ENCODE measurements at places on chromosomes 2 and 18.

GRCh38 chr2:37148325-37148724 is 8.5 kb downstream of the EIF2AK2 start:
- DNase-seq, result no peak

DNA sequence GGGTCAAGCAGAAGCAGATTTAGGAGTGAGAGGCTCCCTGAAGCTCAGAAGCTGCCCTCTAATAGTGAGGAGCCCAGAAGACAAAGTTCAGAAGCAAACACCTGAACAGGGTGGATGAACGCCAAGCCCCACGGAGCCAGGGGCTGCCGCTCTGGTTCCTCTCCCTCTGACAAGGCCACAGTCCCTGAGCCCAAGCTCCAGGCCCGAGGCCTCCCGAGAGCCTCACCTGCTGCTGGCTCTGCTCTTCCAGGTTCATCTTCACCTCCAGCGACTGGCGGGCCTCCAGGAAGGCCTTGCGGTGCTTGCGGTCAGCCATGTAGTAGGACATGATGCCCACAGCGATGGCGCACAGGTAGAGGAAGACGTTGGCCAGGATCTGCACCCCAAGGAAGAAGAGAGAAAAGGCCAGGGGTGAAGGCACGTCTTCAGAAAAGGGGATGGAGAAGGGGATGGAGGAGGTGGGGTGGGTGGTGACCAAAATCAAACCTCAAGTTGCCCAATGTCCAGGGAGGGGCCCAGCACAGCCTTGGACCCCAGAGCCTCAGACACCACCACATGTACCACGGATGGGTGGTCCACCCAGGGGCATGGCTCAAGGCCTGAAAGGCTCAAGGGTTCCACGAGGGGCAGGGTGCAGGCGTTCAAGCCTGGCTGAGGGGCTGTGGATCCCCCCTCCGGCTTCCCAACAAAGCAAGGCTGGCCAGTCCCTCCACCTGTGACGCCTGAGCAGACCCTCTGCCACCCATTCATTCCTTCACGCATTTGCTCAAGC is 47.5 kb downstream of the ADCY3 start:
- DNase-seq, result no peak

GRCh38 chr2:136530146-136530545 is 235.2 kb upstream of the THSD7B start:
- DNase-seq, result no peak

- no peak for DNase-seq
These were observed 27.0 kb downstream of the MEIS1 start for GRCh38 chr2:66461664-66462500.

- peak; percentile 53 for DNase-seq
These were observed 779 bp upstream of the LYPD6 start for GRCh38 chr2:149329489-149330126.

DNA sequence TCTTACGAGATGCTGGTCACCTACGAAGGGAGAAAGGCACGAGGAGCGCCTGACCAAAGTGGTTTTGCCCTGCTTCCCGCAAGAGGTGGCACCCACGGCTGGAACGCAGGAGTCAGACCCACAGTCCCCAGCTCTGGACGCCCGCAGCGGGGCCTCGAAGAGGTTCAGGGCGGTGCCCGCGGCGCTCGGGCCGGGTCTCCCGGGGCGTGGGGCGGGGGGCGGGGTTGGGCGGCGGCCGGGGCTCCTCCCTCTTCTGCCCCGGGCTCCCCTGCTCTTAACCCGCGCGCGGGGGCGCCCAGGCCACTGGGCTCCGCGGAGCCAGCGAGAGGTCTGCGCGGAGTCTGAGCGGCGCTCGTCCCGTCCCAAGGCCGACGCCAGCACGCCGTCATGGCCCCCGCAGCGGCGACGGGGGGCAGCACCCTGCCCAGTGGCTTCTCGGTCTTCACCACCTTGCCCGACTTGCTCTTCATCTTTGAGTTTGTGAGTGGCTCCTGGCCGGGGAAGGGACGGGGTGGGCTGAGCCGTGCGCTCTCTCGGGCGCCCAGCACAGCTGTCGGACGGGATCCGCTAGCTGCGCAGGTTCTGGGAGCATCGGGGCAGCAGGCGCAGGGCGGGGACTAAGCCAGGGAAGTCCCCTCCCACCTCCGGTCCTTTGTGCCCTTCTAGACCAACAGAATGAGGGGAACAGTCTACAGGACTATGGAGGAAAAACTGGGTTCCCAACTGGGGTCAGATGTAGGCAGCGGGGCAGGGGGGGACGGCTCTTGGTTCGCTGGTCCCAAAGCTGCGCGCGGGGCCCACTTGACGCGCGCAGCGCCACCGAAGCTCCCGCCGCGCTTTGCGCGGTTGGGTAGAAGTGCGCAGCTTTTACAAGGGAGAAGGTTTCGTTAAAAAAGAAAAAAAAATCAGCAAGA is at the start of gene MAL:
MAL (plus strand) TSS at position 303 of the 914 bp plus-strand sequence; CDS start at position 388, 85 bp downstream.
- DNase-seq, result no peak

- no peak for DNase-seq
These were observed 138.8 kb upstream of the SP5 start for GRCh38 chr2:170576296-170576695.

- peak; percentile 42 for DNase-seq
These were observed 48.1 kb downstream of the TIMM21 start for GRCh38 chr18:74196220-74197119.

GRCh38 chr18:55685638-55686037 is 97.6 kb upstream of the TCF4 start:
- no peak for DNase-seq

- no peak for DNase-seq
These were observed 270.8 kb upstream of the NT5C1B start for GRCh38 chr2:18860179-18860578.

GRCh38 chr18:30234755-30235154 is 807.8 kb downstream of the DSC3 start:
- no peak for DNase-seq

GRCh38 chr2:65706411-65706810 is 274.0 kb upstream of the SPRED2 start:
- DNase-seq, result no peak

DNA sequence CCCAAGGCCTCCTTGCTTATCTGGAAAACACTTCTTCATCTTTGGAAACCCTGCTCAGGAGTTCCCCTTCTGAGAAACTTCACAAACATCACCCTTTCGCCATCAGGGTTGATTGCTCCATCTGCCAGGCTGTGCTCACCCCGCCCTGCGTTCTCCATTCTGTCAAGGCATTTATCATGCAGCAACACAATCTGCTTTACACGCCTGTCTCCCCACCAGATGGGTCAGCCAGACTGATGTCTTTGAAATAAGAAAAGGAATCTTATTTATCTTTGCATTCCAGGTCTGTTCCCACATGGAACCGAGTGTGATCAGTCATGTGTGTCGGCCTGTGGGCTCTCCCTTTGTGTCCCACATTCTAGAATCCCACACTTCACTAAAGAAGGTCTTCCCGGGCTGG is 110.0 kb upstream of the ARL4C start:
- DNase-seq, result no peak

GRCh38 chr2:67526283-67526682 is 129.2 kb downstream of the ETAA1 start:
- no peak for DNase-seq

DNA sequence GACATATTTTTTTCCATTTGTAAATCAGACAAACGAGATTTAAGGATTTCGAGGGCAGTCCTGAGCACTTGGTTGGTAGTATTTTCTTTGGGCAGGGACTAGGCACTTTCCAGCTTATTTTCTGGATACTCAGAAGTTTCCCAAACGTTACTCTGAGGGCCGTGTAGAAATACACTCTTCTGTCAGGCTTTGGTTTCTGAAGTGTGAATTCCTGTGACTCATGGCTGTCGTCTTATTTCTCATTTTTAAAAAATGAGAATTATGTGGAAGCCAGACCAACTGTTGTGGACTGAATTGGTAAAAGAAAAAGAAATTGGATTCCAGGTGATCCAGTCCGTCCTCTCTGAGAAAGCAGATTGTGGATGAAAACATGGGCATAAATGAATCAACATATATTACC is 658.6 kb upstream of the FANCL start:
- DNase-seq, result no peak

DNA sequence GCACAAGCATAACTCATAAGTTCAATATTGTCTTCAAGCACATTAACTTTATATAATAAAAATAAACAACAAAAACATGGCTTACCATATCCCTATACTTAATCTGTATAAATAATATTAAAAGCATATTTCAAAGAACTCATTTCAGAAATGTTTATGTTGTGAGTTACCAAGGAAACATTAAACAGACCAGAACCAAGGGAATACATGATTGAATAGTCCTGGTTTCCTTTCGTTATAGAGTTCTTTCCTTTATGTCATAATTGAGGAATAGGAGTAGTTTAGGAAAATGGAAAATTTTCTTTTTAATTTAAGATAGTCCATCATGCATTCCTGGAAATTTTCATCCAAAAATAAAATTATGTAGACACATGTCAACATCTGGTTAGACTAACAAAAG is 343.0 kb downstream of the ERBB4 start:
- DNase-seq, result no peak

- DNase-seq, result no peak
These were observed 291.3 kb upstream of the REG3G start for GRCh38 chr2:78734221-78734620.

GRCh38 chr18:35797948-35798347 is 174.5 kb upstream of the RMP24 start:
- DNase-seq, result no peak

DNA sequence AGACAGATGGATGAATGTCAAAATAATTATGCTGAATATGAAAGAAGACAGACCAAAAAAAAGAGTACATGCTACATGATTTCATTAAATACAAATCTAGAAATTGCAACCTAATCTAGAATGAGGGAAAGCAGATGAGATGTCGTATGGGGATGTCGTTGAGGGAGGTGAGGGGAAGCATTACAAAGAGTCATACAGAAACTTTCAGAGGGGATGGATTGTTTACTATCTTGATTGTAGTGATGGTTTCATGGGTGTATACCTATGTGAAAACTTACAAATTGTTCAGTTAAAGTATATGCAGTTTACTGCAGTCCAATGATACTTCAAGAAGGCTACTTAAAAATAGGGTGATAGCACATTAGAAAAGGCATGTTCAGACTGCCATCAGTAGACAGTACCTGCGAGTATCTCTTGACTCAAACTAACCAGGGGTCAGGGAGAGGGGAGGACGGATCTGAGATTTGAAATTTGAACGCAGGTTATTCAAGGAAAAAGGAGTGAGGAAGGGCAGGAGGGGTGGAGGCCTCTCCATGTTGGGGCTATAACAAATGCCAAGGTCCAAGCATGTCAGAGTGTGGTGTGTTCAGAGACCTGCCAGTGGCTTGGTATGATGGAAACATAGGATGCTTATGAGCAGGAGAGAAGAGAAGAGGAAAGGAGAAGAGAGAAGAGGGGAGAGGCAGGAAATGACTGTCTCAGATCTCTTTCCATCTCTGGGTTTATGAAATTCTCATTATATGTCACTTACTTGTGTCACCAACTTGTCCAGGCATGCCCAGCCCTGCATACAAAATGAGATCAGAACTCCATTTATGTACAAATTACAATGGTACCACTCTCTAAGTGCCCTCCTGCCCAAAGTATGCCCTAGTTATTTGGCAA is 257.3 kb upstream of the CXCR4 start:
- DNase-seq, result no peak

DNA sequence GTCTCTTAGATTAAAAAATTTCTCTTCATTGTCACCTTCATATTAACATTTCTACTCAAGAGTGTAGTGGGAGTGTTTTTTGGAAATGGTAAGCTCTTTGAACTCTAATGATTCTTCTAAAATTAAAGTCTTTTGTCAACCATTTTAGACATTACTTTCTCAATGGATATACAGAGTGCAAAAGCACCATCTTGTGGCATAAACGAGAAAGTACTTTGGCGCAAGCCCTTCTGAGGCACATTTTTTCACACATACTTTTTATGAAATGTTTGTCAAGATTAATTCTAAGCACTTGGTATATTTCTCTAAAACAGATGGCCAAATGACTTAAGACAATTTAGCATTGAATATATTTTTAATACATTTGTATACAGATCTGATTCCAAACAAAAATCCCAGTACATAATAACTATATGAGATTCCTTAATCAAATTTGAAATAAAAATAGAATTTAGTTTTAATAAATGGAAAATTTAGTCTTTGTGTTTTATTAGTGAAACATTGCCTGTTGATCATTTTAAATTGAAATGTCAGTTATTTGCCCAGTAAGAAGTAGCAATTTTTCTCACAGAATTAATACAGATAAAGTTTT is 63.3 kb upstream of the GALNT5 start:
- peak; percentile 49 for DNase-seq

DNA sequence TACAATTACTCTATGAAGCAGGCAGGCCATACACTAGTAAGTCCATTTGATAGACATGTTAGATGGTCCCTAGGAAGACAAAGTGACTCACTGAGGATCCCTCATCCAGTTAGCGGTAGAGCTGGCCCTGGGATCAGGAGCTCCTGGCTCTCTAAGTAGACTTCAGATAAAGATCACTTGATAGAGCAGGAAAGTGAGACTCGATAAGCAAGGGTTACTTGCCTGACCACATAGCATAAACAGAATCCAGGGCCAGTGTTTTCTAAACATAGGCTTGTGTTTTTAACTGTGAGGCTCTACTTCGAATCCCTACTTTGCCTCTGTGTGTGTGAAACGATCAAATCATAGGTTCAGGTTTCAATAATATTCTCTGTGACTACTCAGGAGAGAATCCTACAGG is 355.2 kb upstream of the TRIB2 start:
- no peak for DNase-seq

- DNase-seq, result no peak
These were observed at the start of gene TGIF1 for GRCh38 chr18:3450012-3450798. TGIF1 (plus strand) TSS chr18:3450172; CDS start chr18:3450490, 318 bp downstream.

DNA sequence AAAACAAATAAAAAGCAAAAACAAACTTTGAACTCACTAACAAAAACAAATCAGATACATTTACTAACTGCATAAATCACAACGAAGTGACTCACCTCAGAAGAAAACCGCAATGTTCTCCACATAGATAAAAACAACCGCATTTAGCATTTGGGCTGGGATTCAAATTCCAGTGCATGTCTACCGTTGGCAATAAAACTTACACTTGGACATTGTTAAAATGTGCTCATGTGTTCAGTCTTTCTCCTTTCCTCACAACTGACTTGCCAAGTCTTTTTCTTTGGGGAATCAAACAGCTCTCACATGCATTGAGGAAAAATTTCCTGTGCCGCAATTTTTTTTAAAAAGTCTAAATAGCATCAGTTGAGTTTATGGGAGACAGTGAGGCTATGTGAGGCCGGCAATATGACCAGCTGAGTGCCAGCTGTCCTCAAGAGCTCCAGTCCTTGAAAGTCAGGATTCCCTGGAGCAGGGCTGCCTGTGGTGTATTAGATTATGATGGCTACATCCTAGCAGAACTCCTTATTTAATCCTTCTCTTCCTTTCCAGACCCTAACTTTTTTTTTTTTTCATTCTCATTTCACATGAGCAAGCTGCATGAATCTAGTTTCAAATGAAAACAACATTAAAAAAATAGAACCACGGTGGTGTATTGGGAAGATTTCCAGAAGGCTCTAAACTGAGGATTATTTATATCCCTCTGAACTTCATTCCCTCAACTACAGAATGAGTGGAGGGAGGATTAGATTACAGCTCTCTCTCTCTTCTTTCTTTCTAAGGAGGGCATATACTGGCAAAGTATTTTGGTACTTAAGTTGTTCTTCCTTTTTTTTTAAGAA is 70.2 kb upstream of the MEIS1 start:
- no peak for DNase-seq

GRCh38 chr2:80057956-80058355 is 246.6 kb downstream of the LRRTM1 start:
- no peak for DNase-seq
